ENCODE measurements at places on chromosomes 2 and 18. TPM values are rescaled to one million over a fixed set of nuclear protein-coding genes. Genes with fewer than 3 reads are reported as not detected.

GRCh38 chr2:44753552-44754285 lies 187.8 kb upstream of the SIX3 start:
- DNase-seq, result peak; percentile 40

GRCh38 chr2:32355976-32356680 lies 695 bp upstream of the BIRC6 start:
- no peak for DNase-seq

DNA sequence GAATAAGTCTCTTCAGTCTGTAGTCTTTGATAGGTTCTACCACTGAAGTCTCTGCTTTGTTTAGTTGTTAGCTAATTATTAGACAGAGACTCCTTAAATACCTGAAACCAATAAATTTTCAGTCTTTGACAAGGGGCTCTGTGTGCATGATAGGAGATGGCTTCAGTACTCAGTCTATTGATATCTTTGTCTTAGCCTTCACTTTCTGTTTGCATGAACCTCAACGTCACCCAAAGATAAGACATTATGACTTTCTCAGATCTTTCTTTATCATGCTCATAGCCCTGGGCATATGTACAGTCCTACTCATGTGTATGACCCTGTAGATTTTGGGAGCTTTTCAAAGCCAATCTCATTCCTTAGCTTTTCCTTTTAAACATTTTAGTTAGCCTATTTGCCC lies 183.5 kb upstream of the GCFC2 start:
- no peak for DNase-seq

DNA sequence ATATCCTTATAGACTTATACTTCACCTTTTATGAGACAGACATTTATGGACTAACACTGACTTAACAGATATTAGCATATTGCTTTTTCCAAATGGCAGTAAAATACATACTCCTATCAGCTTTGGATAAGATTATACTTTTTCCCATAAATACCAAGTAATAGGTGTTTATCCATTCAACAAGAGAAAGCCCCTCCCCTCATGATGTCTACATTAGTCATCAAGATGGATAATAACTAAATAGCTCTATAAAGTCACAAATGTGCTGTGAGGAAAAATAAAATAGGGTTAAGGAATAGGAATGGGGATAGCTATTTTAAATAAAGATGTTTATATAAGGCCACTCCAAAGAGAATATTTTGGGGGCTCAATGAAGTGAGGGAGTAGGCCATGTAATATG lies 39.4 kb downstream of the CSRNP3 start:
- no peak for DNase-seq

GRCh38 chr18:45689396-45689795 lies 34.6 kb upstream of the SLC14A1 start:
- no peak for DNase-seq

Gene POTEC
- total RNA-seq, result not detected

GRCh38 chr2:145169285-145169684 lies 649.4 kb upstream of the ZEB2 start:
- no peak for DNase-seq

GRCh38 chr2:74026687-74027241 lies 42.1 kb downstream of the TET3 start:
- no peak for DNase-seq

DNA sequence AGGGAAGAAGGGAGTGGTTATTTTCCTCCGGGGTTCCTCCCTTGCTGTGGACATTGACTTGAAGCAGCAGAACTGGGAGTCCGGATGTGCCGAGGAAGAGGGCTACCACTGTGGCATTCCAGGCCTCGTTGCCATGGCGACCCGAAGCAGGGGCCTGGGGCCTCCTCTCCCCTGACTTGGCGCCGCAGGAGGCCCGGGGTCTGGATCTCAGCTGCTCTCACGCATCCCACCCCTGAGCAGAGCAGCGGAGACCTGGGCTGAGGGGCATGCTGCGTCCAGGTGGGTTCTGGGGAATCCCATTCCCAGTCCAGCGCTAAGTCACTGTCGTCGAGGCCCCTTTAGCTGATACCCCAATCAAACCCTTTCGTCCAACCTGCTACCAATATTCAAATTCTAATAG lies 100.2 kb downstream of the BCL11A start:
- no peak for DNase-seq

DNA sequence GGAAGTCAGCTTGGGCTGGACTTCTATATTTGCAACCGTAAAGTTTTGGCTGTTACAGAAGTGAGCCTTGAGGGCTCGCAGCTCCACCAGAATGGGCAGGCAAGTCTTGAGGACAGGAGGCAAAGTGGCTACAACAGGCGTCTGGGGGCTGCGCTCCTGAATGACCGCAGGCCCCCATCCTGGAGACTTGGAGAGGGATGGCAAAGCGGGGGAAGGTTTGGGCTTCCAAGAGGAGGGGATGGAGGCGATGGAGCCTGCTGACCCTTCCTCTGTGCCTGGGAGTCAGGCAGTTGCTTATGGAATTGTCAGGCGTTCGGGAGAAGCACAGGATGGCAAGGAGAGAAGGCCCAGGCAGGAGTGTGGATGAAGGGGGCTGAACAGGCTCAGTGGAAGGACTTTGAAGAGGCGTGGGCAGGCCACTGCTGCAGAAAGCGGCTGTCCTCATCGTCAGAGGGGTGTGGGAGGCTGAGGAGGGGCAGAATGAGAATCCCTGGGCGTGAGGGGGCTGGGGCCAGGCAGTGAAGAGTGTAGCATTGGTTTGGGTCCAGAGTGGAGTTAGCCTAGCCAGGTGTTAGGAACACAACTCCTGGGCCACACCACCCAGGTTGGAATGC lies 72.3 kb downstream of the INHBB start:
- no peak for DNase-seq

DNA sequence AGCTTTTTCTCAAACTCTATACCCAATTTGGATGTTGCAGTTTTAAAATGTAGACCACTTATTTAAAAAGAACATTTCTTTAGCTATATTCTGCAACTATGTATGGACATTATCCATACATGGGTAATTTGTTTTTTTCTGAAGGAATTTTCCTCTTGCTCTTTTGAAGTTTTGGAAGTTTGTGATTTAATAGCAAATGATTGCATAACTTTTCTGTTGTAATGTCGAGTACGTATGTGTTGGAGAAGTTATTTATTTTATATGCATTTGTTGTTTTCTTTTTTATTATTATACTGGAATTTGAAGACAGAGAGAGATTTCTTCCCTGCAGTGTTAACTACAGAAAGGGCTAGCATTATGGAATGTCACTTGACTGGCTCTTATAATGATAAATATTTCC lies 207.7 kb upstream of the FANCL start:
- no peak for DNase-seq

DNA sequence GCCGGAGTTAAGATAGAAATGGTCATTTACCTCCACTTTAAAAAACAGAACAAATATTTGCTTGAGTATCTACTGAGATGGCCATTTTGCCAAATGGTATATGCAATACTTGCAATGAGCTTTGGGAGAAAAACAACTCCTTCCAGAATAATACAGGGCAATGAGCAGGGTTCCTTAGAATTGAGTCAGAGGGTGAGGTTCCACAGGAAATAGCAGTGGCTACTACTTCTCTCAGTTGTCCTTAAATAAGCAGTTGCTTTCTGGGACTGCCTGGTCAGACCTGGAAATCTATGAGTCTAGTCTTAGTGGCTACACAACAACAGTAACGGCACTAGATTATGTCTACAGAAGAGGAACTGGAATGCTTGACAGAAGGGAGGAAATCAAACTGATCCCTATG lies 80.9 kb upstream of the CCDC85A start:
- DNase-seq, result no peak

DNA sequence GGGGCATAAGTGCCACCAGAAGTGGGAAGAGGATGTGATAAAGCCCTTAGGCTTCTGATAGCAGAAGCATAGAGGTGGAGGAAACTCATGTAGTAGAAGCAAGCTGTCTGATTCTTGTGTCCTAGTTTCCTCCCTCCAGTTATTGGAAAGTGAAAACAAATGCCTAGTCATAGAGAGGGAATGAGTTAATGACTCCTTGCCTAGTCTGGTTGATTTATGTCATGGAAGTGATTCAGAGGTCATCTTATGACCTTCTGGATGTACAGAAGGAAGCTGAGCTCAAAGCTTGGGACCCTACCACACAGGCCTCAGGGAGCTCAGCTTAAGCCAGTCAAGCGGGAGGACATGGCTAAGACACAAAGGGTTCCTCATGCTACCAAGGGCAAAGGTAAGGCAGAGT lies 232.2 kb downstream of the THSD7B start:
- DNase-seq, result no peak

Gene SERPINB4
- total RNA-seq, result not detected

- DNase-seq, result no peak
These were observed 4.9 kb downstream of the AAK1 start for GRCh38 chr2:69638630-69639029.

DNA sequence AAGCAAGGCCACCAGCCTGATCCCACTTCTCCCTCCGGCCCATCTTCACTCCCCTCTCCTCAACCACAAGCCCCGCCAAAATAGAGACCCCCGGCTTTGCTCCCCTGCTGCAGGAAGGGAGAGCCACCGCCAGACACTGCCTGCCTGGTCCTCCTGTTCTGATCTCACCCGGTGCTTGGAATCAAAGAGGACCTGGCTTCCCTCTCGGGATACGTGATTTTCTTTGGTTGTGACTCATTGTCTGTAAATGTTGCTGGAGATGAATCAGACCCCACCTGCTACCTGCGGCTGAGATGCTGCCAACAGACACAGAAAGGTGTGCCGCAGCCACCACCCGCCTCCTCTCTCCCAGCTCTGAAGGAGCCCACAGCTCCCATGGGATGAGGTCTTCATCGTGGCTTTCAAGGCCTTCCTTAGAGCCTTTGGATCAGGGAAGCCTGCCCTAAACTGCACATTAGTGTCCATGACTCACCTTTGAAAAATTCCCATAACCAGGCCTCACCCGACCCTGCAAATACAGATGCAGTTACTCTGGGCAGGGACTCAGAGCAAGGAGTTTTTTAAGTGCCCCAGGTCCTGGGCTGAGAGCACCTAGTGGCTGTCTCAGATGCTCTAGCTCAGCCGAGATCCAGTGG lies 79.4 kb upstream of the ZNF532 start:
- DNase-seq, result no peak

Gene AGXT
- not detected for total RNA-seq

- no peak for DNase-seq
These were observed 95.6 kb downstream of the FAM210A start for GRCh38 chr18:13630716-13631268.

Gene C2orf74
- total RNA-seq, result 13.4 TPM

Gene TUBB8B
- total RNA-seq, result not detected

DNA sequence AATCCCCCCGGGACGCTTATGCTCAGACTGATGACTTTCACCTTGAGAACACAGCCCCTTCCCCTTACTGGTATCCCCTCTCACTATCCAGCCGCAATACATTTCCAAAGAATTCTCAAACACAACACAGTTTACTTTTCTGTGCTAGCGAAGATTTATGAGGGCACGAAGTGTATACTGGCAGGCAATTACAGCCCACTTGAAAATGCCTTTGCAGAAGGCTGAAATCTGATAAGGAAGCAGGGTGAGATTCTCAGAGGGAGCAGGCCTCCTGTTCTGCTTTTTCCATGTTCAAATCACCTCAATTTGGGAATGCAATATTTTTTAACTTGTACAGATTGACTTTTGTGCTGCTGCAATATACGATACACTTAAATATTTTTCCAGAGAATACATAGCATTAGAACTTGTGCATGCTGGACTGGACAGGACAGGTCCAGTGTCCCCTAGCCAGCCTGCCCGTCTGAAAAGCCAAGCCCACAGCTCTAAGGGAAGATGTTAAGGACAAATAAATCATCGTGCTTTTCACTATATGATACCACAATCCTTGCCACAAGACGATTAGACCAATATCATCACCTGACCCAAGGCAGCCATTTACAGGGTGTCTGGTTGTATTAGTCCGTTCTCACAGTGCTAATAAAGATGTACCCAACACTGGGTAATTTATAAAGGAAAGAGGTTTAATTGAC lies 262.1 kb downstream of the EPHA4 start:
- DNase-seq, result no peak

DNA sequence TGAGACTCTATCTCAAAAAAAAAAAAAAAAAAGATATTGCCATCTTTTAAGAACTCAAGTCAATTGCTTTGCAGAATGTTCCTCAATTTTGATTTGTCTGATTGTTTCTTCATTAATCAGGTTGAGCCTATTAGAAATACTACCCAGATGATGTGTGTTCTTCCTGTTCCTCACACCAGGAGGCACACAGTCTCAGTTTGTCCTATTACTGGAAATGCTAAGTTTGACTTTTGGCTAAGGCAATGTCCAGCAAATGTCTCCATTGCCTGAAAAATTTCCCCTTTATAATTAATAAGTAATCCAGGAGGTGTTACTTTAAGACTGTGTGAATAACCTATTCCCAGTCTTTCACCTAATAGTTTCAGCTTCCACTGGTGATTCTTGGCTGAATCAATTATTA lies 28.4 kb downstream of the BOLA3 start:
- DNase-seq, result no peak

DNA sequence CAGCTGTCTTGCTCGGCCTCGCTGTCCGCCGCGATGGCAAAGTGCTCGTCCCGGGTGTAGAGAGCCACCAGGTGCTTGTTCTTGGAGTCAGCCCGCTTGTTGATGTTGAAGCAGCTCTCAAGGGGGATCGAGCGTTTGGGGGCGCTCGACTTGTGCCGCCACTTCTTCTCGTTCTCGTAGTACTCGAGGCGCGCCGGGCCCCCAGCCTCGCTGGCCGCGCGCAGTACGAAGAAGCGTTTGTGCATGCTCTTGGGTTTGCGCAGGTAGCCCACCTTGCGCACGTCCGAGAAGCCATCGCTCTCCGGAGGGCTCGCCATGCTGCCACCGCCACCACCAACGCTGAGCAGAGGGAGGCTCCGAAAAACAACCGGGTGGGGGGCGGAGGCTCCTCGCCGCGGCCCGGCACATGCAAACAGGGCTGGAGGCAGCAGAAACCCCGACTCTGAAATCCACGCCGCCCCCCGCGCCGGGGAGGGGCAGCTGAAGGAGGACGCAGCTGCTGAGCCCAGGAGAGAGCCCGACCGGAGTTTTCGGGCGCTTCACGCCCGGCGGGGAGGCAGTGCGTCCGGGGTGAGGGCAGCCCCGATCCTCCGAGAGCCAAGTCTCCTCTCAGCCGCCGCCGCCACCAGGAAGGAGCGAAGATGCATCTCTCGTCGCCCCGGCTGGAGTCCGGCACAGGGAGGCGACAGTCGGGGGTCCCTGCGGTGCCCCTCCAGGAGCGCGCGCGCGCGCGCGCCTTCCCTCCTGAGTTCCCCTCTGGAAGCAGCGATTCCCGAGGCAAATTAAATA lies 1.0 kb downstream of the IRS1 start:
- peak; percentile 59 for DNase-seq

DNA sequence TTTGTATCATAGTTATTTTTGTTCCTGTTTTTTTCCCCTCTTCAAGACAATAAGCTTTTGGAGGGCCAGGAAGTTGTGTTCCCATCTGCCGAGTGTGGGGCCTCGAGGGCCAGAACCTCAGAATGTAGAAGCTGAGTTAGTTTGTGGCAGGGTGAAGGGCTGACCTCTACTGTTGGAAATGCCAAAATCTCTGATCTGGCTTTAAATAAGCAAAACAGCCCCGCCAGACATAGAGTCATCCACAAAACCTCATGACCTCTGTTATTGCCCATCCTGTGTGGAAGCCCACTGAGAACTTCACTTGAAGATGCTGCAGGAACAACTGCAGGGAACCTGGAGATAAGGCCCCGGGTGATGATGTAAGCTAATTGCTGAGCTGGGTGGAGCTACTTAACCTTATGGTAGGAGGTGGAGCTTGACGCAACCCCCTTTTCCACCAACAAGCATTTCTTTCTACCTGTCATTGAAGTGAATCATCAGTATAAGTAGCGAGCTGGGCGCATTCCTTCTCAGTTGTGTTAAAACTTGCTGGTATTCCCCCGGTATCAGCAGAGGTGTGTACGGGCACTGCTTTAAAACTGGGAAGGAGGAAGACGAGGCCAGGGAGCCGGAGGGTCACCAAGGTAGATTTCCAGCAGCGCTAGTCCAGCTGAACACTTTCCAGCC lies 177.2 kb downstream of the NEDD4L start:
- DNase-seq, result no peak

- DNase-seq, result no peak
These were observed 139.3 kb upstream of the CREB1 start for GRCh38 chr2:207390302-207391095.

All from activated T-cell treated with anti-CD3 and anti-CD28 coated beads, Interleukin-2, amount 50 U/mL, for 72 hours (primary cell).